ENCODE measurements at places on chromosomes 11 and 22.
A peak's percentile ranks its signal among the peaks of the same experiment; 100 is the strongest.

- DNase-seq, result no peak
These were observed 11.5 kb upstream of the TRIM68 start for GRCh38 chr11:4619514-4619913.

DNA sequence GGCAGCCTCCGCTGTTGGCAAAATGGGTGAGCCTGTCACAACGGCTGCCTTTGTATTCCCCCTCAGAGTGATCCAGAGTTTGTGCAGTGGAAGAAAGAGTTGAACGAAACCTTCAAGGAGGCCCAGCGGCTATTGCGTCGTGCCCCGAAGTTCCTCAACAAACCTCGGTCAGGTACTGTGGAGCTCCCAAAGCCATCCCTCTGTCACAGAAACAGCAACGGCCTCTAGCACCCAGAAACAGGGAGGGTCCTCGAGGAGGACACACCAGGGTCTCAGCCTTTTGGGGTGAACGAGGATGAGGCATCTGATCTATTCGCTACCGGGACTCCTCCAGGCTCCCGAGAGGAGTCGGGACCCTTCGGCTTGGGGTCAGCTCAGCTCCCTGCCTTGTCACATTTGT, 19.8 kb upstream of the MYO18B start:
- DNase-seq, result no peak

- DNase-seq, result no peak
These were observed 31.7 kb upstream of the PARVB start for GRCh38 chr22:43992331-43992821.

- no peak for DNase-seq
These were observed 117.8 kb downstream of the NAT10 start for GRCh38 chr11:34223021-34223813.

DNA sequence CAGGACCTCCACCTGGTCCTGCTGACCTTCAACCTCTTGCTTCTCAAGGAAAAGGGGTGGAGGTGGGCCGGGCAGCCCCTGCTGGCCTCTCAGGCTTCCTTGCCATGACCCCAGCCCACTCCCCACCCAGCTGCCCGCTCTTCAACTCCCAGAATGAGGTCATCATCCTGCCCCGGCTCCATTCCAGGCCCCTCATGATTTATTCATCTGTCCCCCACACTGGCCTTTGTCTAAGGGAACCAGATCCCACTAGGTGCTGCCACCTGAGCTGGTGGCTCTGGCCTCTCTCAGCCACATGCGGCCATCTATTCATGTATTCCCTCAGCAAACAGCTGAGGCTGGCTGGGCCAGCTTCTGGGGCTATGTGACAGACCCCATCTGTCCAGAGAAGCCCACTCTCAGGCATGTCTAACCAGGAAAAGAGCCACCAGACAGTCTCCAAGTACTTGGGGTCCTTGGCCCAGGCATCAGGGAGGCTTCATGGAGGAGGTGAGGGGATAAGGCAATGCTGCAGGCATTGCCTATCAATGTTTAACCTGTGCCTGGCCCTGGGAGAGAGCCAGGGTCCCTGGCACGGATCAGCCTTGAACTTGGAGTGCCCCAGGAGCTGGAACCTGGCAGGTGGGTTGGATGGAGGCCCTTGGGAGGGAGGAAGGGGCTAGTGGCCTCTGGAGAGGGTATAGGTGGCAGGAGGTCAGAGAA, 2.2 kb upstream of the CABP2 start:
- DNase-seq, result no peak

DNA sequence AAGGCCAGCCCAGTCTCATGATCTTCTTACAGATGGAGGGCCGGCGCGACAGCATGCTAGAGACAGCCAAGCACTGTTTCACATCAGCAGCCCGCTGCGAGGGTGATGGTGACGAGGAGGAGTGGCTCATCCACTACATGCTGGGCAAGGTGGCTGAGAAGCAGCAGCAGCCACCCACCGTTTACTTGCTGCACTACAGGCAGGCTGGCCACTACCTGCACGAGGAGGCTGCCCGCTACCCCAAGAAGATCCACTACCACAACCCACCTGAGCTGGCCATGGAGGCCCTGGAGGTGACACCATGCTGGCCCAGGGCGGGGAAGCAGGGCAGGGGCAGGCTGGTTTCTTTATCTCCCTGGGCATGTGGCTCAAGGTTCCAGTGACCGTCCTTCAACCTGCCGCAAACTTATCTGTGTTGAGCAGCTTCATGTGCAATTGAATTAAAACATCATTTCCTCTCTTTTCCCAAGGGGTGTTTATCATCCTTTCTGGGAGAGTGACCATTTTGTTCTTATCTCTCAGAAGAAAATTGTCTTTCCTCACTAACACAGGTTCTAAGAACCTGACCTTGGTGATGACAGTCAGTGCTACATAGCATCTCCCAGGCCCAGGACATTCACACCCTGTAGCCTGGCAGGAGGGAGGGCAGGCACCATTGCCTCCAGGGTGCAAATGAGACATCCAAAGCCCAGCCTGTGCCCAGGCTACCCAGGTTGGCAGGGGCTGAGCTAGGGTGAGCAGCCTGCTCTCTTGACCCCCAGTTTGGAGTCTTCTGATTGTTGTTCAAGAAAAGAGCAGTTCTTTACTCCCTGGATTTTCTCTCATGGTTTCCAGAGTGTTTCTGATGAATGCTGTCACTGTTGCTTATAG, 80.7 kb downstream of the CABIN1 start:
- no peak for DNase-seq

DNA sequence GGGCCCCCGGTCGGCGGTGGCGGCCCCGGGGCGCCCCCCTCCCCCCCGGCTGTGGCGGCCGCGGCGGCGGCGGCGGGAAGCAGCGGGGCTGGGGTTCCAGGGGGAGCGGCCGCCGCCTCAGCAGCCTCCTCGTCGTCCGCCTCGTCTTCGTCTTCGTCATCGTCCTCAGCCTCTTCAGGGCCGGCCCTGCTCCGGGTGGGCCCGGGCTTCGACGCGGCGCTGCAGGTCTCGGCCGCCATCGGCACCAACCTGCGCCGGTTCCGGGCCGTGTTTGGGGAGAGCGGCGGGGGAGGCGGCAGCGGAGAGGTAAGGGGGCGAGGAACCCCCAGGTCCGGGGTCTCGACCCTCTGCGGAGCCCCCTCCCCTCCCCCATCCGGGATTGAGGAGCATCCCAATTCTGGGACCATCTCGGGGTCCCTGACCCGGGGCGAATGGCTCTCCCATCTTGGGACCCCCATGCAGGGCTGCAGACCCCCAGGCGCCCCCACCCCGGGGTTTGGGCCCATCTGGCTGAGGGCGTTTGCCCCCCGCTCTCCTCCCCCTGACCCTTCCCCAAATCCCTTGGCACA, 431 bp downstream of the KMT2A start:
- peak; percentile 10 for DNase-seq

DNA sequence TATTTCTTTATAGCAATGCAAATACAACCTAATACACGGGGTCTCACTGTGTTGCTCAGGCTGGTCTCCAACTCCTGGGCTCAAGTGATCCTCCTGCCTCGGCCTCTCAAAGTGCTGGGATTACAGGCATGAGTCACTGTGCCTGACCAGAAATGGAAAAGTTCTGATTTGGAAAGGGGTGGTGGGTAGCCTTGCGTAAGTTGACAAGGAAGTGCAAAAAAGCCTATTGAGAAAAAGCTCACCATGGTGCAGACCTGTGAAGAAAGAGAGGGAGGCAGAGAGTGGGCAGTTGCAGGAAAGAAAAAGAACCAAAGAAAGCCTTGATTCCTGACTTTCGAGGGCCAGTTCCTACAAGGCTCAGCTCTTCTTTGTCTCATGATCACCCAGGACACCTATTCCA, 27.1 kb downstream of the AGBL2 start:
- DNase-seq, result no peak

- no peak for DNase-seq
These were observed 30.9 kb downstream of the LMO2 start for GRCh38 chr11:33860926-33861325.

DNA sequence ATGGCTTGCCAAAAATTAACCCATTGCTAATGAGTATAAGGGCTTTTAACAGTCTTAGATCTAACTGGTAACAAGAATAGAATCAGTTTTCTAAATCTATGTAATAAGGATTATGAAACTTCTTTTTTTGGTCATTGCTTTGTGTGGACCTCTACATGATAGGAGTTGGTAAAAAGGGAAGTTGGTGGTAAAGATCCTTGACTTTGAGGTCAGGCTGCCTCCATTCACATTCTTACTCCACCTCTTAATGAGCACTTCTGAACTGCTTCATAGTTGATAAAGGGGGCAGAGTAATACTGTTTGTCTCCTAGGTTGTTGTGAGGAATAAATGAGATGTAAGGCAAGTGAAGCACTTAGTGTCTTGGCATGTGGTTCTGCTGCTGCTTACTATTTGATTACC, 10.6 kb downstream of the EIF3M start:
- DNase-seq, result no peak

- no peak for DNase-seq
These were observed 29.4 kb upstream of the PACSIN2 start for GRCh38 chr22:43044290-43044712.

- no peak for DNase-seq
These were observed 44.0 kb upstream of the SLC1A2 start for GRCh38 chr11:35463331-35463751.

DNA sequence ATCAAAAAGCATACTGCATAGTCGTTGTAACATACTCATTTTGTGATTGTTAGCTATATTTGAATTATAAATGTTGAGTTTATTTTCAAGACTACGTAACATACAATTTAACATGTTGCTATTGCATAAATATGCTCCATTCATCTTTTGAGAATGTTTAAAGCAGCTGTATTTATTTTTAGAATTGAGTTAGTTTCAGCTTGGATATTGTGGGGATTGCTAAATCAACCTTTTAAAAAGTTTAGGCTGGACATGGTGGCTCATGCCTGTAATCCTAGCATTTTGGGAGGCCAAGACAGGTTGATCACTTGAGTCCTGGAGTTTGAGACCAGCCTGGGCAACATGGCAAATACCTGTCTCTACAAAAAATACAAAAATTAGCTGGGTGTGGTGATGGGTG, 288.1 kb downstream of the DYNC2H1 start:
- DNase-seq, result no peak

DNA sequence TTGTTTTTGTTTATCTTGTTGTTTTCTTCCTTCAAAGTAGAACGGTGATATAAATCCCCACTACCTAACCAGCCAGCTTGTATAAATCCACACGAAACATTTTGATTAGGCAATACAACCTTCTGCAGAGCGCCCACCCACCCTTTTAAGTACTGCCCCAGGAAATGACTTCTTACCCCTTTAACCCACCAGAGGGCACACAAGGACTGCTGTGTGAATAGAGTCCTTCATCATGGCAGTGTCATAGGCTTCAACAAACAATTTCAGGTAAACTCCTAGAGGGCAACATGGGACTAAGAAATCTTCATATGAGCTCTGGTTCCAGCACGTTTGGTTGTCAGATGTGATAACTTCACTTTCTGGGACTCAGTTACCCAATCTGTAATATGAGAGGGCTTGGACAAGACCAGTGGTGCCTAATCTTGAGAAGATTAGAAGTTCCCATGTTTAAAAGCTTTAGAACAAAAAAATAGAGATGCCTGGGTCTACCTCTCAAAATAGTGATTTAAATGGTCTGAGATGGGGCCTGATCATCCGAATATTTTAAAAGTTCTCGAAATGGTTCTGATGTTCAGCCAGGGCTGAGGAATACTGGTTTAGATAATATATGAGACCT, 56.1 kb downstream of the PIWIL4 start:
- DNase-seq, result no peak

DNA sequence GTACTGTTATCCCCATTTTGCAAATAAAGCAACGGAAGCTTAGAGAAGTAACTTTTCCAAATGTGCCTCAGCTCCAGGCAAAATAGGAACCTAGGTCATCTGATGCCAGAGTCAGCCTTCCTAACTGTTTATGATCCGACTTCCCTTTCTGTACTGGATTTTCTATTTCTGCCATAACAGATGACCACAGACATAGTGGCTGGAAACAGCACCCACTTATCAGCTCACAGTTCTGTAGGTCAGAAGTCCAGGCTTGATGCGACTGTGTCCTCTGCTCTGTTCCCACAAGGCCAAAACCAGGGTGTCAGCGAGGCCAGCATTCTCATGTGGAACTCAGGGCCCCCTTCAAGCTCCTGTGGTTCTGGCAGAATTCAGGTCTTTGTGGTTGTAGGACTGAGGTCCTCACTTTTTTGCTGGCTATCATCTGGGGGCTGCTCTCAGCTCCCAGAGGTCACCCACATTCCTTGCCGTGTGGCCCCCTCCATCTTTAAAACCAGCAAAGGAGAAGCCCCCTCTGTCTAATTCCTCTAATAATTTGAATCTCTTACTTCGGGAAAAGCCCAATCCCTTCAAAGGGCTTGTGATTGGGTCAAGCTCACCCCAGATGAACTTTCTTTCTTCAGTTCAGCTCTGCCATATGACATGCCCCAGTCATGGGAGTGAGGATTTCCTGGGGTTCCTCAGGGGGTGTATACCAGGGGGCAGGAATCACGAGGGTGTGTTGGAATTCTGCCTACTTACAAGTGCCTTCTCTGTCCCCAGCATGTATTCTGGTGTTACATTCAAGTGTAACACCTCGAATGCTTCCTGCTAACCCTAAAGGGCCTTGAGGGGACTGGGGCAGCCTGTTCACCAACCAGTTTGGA, 15.3 kb downstream of the KCNJ5 start:
- DNase-seq, result no peak

DNA sequence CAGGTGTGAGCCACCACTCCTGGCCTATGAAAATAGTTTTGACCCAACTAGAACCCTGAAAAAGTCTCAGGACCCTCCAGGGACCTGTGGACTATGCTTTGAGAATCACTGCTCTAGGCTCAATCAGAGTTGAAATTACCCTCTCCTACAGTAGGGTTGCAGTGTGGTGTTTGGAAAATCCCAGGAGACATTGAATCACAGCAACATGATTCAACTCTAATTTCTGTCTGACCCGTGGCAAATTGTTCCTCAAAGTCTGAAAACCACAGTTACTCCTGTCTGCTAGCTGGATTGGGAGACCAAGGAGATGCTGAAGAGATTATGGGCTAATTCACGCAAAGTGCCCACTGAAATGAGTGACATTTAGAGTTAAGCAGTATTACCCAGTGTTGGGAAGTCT, 5.4 kb upstream of the MTMR3 start:
- DNase-seq, result no peak

DNA sequence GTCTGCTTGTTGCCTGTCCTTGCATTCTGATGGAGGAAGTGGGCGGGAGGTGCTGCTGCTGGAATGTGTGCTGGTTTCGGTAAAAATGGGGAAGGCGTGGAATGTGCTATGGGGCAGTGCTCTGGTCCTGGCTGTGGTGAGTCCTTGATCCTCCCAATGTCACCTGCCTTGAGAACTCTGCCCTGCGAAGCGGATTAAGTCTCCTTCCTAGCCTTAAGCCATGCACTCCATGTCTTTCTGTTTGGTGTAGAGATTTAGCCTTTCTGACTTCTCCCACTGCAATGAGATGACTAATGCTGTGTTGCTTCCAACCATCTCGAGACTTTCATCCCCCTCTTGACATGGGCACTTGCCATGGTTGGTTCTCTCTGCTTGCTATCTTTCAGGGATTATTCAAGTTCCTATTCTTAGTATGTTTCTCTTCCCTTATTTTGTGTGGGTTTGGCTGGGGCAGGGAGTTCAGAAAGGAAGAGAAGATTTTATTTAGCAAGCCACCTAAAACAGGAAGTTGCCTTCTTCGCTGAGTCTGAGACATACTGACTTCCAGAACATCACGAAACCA, 687.9 kb downstream of the NTM start:
- no peak for DNase-seq

All from stimulated activated CD4-positive, alpha-beta T cell treated with anti-CD3 and anti-CD28 coated beads, TNF-alpha, amount 100 ng/mL, for 24 hours (primary cell).